ENCODE measurements at places on chromosomes 3 and 15. TPM values are rescaled to one million over a fixed set of nuclear protein-coding genes. Genes with fewer than 3 reads are reported as not detected.

DNA sequence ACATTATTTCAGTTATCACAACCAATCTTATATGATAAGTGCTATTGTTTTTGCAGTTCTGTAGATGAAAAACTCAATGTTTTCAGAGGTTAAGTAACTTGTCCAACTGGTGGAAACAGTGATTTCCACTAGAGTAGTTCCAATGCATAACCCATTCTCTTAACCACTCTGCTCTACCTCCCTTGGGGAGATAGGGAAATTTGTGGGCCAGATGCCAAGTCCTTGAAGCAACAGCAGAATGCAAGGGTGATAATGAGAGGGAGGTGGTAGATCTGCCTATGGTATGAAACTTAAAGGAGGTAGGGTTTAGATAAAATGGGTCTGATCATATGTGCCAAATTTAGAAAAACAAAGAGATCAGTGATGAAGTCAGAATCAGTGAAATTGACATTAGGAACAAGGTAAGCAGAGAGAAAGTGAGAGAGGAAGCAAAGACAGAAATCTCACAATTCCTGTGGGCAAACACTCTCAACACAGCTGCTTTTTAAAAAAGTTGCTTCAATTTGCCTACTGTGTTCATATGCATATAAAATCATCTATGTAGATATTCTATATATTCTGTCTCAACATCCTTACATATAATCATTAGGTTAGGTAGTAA lies 50.5 kb upstream of the UBP1 start:
- H3K4me3 ChIP-seq: no peak overlapping the region
- H3K4me1 ChIP-seq: no peaks in the 10 kb centered on the region
- no peaks in the 10 kb centered on the region for H3K36me3 ChIP-seq
- H3K27ac ChIP-seq: no peak overlapping the region
- no peak for DNase-seq

DNA sequence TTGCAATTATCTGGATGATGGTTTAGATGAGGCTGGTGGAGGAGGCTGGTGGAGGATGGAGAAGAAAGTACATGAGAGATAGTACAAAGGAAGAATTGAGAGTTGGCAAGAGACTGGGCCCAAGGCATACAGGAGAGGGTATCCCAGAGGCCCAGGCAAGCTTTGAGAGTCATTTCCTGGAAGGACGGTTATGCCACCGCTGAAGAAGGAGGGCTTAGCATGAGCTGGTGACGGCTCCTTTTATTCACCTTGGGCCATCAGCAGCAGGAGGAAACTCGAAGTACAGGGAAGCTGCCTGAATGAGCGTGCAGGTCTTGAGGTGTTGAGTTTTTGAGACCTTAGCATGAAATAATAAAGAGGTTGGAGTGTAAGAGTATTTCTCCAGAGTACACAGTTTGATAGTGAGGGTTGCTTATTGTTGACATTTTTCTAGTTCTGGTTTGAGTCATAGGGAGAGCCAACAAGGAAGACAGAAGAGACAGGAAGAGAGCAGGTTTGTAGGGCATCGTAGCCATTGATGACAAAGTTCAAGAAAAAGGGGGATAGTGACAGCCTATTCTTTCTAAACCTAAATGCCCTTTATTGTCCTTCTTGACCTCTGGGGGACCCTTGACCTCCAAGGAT lies 13.8 kb downstream of the THSD4 start:
- no peaks in the 10 kb centered on the region for H3K36me3 ChIP-seq
- no peaks in the 10 kb centered on the region for H3K27me3 ChIP-seq
- H3K4me3 ChIP-seq: no peak overlapping the region

The HHATL gene
- total RNA-seq: not detected

GRCh38 chr15:62298811-62299210 lies 133.7 kb upstream of the C2CD4B start:
- H3K36me3 ChIP-seq: no peaks in the 10 kb centered on the region
- H3K4me3 ChIP-seq: no peak overlapping the region
- H3K27me3 ChIP-seq: no peaks in the 10 kb centered on the region
- H3K27ac ChIP-seq: no peak overlapping the region
- no peaks in the 10 kb centered on the region for H3K4me1 ChIP-seq

DNA sequence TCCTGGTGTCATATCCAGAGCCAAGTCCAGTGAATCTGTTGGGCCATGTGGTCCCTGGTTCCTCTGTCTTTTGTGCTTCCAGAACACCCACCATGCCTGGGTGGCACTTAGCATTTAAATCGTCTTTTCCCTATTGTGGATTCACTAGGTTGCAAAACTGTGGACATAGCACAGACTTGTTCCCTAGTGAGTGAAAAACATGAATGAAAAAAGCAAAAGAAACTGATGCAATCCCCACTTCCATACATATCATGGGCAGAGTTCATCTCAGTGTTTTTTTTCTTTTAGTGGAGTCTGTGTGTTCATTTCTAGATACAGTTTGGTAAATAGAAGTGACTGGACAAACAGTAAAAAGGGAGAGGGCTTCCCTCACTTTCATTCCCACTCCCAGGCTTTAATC lies 170.5 kb downstream of the SLCO3A1 start:
- H3K36me3 ChIP-seq: no peaks in the 10 kb centered on the region
- H3K27me3 ChIP-seq: no peaks in the 10 kb centered on the region
- no peak overlapping the region for H3K4me3 ChIP-seq
- no peak for DNase-seq
- no peaks in the 10 kb centered on the region for H3K4me1 ChIP-seq

- no peaks in the 10 kb centered on the region for H3K27me3 ChIP-seq
- no peak for DNase-seq
Observed at GRCh38 chr3:59289831-59290230, 240.0 kb upstream of the CFAP20DC start.

GRCh38 chr15:27670486-27671209 lies 428.5 kb downstream of the OCA2 start:
- H3K27me3 ChIP-seq: no peaks in the 10 kb centered on the region
- no peaks in the 10 kb centered on the region for H3K36me3 ChIP-seq
- H3K4me3 ChIP-seq: no peak overlapping the region
- DNase-seq: no peak

DNA sequence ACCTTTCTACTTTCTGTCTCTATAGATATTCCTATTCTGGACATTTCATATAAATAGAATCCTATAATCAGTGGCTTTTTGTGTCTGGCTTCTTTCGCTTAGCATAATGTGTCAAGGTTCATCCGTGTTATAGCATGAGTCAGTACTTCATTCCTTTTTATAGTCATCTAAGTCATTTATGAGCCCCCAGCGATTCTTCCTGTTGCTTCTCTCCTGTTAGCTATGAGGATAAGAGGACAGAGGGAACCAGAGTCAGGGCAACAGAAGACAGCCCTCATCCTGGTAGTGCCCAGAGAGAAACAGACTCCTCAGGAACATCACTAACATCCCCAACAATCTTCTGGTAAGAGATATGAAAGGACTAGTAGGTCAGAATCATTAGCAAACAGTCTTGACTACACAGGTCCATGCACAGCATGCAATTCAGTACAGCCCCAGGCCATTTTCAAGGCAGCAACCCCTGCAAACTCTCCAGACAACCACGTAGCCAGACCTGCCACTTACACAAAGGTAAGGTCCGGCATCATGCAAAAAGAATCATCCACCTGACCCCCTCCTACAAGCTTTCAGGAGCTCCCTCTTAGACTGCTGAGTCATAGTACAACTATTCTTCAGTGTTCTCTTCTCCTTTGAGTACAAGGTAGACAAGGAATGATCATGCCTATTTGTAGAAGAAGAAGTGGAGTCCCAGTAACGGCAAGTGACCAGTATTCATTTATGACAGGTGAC lies 91.5 kb downstream of the MYLK start:
- DNase-seq: no peak
- H3K36me3 ChIP-seq: no peaks in the 10 kb centered on the region
- H3K4me3 ChIP-seq: no peak overlapping the region
- H3K27ac ChIP-seq: no peak overlapping the region
- H3K27me3 ChIP-seq: no peaks in the 10 kb centered on the region

The TRPM7 gene
- total RNA-seq: 36.1 TPM

GRCh38 chr3:71492566-71492965 lies 91.0 kb downstream of the FOXP1 start:
- H3K4me3 ChIP-seq: peak overlapping the region; percentile 66
- H3K36me3 ChIP-seq: no peaks in the 10 kb centered on the region
- H3K4me1 ChIP-seq: peaks cover 72% of the 10 kb centered on the region
- peak; percentile 60 for DNase-seq
- peak overlapping the region; percentile 89 for H3K27ac ChIP-seq
- no peaks in the 10 kb centered on the region for H3K27me3 ChIP-seq

- H3K4me1 ChIP-seq: no peaks in the 10 kb centered on the region
- no peak overlapping the region for H3K4me3 ChIP-seq
- H3K27ac ChIP-seq: no peak overlapping the region
- H3K27me3 ChIP-seq: no peaks in the 10 kb centered on the region
Observed at GRCh38 chr3:144744473-144744872, 772.9 kb downstream of the DIPK2A start.

GRCh38 chr3:4306091-4306490 lies 2.9 kb downstream of the SETMAR start:
- H3K36me3 ChIP-seq: no peaks in the 10 kb centered on the region
- H3K4me3 ChIP-seq: no peak overlapping the region
- no peaks in the 10 kb centered on the region for H3K4me1 ChIP-seq
- no peaks in the 10 kb centered on the region for H3K27me3 ChIP-seq
- H3K27ac ChIP-seq: no peak overlapping the region

- no peaks in the 10 kb centered on the region for H3K27me3 ChIP-seq
- H3K27ac ChIP-seq: peak overlapping the region; percentile 41
- peak overlapping the region; percentile 51 for H3K4me3 ChIP-seq
Observed at GRCh38 chr3:48429317-48429959, 448 bp downstream of the PLXNB1 start.

GRCh38 chr3:71229905-71230657 lies 353.4 kb downstream of the FOXP1 start:
- H3K4me3 ChIP-seq: no peak overlapping the region
- H3K4me1 ChIP-seq: peaks cover 21% of the 10 kb centered on the region
- H3K27ac ChIP-seq: peak overlapping the region; percentile 32
- peak; percentile 49 for DNase-seq
- no peaks in the 10 kb centered on the region for H3K27me3 ChIP-seq

The AMT gene
- total RNA-seq: 11.9 TPM

The IMPG2 gene
- 0.47 TPM for total RNA-seq

The GNL3 gene
- 116 TPM for total RNA-seq

DNA sequence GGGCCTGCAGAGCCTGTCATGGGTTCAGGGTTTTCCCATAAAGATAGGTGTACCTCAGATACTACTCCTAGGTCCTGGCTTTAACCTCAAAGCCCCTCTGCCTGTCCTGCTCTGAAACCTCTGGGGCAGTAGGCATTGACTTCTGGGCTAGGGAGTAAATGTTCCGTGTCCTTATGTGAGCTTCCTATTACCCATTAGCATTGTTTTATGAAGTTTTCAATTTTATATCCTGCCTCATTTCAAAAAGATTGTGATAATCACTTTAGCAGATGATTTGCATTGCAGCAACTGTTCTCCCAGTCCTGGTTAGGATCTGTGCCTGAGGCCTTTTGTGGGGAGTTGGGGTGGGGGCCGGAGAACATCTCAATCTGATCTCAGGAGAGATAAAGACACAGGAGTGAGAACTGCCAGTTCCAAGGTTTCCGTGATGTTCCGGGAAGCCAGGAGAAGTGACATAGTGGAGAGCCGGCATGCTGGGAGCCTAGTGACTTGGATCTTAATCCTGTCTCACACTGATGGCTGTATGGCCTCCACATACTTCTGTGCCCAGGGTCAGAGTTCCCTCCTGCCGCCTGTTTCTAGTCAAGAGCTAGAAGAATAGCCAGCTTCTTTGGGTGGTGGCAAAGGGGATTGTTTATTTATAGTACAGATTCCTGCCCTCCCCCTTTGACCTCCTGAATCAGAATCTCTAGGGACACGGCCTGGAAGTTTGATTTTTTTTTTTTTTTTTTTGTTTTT lies 10.6 kb downstream of the TPM1 start:
- H3K4me3 ChIP-seq: no peak overlapping the region
- no peaks in the 10 kb centered on the region for H3K27me3 ChIP-seq
- no peak for DNase-seq
- no peak overlapping the region for H3K27ac ChIP-seq

The FOXL2 gene
- total RNA-seq: not detected

The BUB1B gene
- 62.3 TPM for total RNA-seq

DNA sequence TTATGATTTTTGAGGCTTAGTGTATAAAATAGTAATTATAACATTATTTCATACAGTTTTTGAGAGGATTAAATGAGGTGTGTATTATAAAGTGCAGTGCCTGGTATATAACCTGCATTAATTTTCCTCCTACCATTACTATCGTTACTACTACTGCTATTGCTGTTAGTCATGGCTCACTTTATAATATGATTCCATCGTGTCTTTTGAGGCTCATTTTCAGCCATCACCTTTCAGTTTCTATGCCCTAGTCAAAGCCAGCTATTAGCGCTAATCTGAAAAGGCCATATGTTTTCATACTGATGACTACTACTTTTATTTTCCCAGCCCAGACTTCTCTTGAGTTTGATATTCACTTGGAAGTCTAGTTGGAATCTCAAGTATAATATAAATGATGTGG lies 5.5 kb downstream of the MEF2A start:
- H3K4me3 ChIP-seq: no peak overlapping the region
- H3K4me1 ChIP-seq: peaks cover 8% of the 10 kb centered on the region
- no peak overlapping the region for H3K27ac ChIP-seq
- H3K27me3 ChIP-seq: no peaks in the 10 kb centered on the region
- no peak for DNase-seq

DNA sequence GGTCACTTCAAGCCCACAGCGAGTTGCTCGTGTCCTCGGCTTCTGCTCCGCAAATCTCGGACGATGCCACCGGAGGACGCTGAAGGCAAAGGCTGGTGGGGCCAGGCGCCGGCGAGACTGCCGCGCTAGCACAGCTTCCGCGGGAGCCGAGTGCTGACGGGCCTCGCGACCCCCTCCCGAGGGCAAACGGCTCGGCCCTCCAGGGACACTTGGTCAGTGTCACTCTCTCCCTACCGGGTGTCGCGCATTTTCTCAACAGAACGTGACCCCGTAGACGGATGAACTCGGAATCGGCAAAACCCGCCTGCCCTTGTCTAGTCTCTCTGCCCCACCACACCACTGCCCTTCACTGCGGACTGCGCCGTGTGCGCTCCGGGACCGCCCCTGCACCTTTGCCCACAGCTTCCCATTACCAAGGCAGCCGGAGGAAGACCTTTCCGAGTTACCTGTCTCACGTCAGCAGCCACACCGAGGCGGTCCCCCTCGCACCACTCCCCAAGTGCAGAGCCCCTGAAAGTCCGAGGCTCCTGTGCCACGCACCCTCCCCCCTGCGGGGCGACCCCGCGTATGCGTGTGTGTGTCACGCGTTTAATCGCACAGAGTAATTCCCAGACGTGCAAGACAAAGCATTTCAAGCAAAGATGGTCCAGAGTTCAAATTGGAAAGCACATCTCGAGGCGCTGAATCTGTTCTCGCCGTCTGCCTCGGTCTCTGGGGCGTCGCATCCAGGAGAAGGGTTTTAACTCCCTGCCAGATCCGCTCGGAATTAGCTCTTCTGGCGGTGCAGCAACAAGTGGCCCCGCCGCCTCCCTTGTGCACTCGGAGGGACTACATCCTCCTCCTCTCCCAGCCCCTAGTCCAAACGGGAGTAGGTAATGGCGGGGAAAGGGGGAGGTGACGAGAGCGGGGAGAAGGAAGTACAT lies 245.0 kb upstream of the TOPAZ1 start:
- peak overlapping the region; percentile 42 for H3K4me3 ChIP-seq
- H3K36me3 ChIP-seq: no peaks in the 10 kb centered on the region
- peaks cover 8% of the 10 kb centered on the region for H3K27me3 ChIP-seq
- peaks cover 32% of the 10 kb centered on the region for H3K4me1 ChIP-seq

Data from naive thymus-derived CD4-positive, alpha-beta T cell (primary cell).